Uterus (tissue), 4 donors: ENCODE measurements at places on chromosomes 7 and 10. TPM values are rescaled to one million over a fixed set of nuclear protein-coding genes. Genes with fewer than 3 reads are reported as not detected.

Gene RNF148
- 7.4 TPM for total RNA-seq

Gene AOAH
- 5.5 TPM for total RNA-seq

Gene PNLIPRP3
- not detected for total RNA-seq

Gene TBX20
- total RNA-seq, result not detected

Gene CFTR
- under 0.01 TPM for total RNA-seq

Gene ADAM22
- total RNA-seq, result 6.9 TPM

Gene SPDYE1
- total RNA-seq, result not detected

Gene BTBD16
- total RNA-seq, result 0.14 TPM

- DNase-seq, result no peak
Observed at GRCh38 chr7:149570784-149571183, 73.2 kb upstream of the ZNF746 start.

- no peak for DNase-seq
Observed at GRCh38 chr7:131600085-131600881, 43.9 kb upstream of the PODXL start.

- no peak for DNase-seq
Observed at GRCh38 chr7:120709972-120710320, 148.0 kb downstream of the TSPAN12 start.

- no peak for DNase-seq
Observed at GRCh38 chr7:12469568-12469967, 65.9 kb upstream of the VWDE start.

DNA sequence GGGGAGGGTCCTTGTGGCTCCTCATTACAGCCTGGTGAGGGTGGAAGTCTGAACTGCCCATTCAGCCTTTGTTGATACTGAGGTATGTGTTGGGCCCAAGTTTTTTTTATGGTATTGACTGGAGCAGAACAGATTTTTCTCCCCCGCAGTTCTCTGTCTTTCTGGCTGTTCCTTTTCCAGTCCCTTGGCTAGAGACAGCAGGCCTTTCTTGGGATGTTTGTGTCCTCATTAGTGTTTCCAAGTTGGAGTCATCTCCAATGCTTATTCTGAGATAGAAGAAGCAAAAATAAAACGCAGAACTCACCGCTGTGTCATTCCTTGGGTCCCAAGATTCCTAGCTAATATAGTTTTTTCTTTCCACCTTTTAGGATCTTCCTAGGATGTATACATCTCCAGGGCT is 193.3 kb downstream of the RAMP3 start:
- no peak for DNase-seq

- DNase-seq, result no peak
Observed at GRCh38 chr10:46227936-46228562, 58.7 kb upstream of the ANTXRL start.

DNA sequence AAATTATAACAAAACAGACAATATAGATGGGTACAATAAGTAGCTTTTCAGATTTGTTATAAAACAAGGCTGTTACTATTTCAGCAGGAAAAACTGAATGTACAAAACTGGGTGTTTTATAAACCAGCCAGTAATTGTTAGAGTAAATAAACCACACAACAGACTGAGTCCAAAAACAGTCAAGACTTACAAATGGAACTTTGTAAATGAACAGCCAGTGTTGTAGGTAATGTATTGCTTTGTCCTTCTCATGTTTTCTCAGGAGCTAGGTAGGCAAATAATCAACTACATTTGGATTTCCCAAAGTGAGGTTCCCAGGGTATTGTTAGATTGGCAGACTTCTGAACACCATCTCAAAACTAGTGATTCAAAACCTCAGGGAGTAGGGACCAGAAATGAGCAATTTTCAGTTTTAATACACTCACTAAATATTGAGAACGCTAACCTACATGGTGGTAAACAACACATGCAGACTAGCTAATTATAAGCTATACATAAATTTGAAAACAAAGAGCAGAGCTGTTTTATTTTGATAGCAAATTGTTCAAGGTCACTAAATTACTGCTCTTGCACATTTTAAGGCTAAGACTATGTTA is 36.2 kb downstream of the HERPUD2 start:
- no peak for DNase-seq

- no peak for DNase-seq
Observed at GRCh38 chr7:85021101-85021704, 165.7 kb downstream of the SEMA3D start.

DNA sequence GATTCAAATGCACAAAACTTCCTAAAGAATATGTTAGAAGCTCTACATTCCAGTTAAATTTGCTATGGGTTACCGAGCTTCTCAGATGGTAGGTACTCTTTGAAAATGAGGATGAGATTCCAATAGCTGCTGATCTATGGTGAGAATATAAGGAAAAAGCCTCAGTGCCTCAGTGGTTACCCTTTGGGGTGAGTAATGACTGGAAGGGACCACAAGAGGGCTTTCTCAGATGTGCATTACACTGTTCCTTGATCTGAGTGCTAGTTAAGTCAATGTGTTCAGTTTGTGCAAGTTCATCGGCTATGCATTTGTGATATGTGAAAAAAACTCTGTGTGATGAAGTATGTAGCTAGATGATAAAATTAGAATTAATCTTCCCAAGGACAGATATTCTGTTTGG is 3.5 kb downstream of the NRCAM start:
- DNase-seq, result no peak

- DNase-seq, result no peak
Observed at GRCh38 chr7:155791836-155792235, 20.4 kb downstream of the SHH start.

DNA sequence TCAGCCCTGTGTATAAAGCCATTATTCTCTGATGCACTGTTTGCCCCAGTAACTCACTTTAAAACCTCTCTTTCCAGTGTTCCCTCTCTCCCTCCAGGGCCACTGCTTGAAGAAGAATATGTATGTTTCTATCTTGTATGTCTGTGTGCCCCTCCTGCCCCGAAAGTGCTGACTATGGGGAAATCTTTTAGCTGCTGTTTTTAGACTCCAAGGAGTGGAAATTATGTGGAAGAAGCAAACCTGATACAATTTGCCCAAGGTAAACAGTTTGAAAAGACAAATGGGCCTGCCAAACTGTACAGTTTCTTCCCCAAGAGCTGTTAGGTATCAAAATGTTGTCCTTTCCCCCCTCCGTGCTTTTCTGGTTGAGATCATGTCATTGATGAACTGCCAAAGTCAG is 3.4 kb downstream of the ADRA2A start:
- DNase-seq, result no peak

DNA sequence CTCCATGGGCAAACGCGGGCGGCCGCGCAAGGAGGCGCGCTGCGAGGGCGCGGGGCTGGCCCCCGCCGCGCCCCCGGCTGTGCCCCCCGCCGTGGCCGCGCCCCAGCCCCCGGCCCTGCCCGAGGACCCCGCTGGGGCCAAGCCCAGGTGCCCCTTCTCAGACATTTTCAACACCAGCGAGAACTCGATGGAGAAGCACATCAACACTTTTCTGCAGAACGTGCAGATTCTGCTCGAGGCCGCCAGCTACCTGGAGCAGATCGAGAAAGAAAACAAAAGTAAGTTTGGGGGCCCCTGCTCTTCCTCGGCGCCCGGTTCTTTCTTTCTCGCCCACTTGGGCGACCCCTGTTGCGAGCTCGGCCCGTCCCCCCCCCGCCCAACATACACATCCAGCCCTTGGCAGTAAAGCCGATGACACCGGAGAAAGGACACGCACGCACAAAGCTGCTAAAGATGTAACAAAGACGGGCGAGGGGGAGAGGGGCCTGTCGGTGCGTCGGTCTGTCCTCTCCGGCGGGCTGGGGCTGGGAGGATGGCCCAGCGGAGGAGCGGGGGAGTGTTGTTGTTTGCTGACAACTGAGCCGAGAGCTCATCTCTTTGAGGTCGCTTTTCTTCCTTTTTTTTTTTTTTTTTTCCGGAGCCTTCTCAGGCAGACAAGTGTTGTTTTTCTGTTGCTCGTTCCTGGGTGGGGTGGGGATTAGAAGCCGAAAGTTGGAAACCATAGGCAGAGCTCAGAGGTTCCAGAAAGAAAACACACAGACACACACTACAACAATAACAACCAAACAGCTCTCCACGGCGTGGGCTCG is 604 bp downstream of the MXI1 start:
- DNase-seq, result no peak

GRCh38 chr7:150717814-150718420 is 1.5 kb downstream of the GIMAP1 start:
- no peak for DNase-seq

DNA sequence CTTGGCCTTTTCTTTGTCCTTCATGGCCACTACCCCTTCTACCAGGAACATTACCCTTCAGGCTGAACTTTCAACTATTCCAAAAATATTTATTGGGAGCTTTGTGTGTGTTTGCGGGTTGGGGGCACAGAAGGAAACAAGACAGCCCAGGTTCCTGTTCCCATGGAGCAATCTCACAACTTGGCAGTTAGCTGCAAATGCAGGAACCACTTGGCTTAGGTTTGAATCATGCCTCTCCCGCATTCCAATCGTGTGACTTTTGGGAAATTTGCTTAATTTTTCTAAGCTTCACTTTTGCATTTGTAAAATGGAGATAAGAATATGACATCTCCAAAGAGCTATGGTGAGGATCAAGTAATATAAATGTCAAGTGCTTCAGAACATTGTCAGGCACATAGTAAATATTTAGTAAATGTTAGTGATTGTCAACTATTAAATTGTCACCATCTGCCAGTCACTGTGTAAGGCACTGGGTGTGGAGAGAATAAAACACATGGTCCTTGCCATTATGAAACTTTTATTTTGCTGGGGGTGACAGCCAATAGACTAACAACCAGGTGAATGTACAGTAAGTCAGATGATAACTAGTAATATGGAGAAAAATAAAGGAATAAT is 277.1 kb downstream of the SNX13 start:
- DNase-seq, result peak; percentile 35

- no peak for DNase-seq
Observed at GRCh38 chr10:87538092-87539015, 33.7 kb downstream of the MINPP1 start.

DNA sequence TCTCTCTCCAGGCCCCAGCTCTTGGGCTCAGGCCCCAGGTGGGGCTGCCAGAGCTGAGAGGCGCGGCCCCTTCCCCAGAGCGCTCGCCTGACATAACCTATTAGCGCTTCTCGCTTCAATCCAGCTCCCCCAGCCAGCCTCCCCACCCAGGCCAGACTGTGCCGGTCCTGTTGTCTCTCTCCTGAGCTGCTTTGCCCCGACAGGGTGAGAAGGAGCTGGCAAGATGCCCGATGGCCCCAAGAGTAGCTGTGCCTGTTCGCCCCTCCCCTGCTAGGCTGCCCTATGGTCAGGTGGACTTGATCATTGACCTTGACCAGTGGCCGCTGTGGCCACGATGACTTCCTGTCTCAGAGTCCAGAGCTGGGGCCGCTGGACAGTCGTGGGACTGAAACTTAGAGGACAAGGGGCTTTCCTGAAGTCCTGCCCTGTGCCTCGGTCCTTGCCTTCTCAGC is 9.1 kb downstream of the TMEM270 start:
- no peak for DNase-seq

GRCh38 chr7:131537571-131537978 is 18.9 kb downstream of the PODXL start:
- DNase-seq, result no peak

DNA sequence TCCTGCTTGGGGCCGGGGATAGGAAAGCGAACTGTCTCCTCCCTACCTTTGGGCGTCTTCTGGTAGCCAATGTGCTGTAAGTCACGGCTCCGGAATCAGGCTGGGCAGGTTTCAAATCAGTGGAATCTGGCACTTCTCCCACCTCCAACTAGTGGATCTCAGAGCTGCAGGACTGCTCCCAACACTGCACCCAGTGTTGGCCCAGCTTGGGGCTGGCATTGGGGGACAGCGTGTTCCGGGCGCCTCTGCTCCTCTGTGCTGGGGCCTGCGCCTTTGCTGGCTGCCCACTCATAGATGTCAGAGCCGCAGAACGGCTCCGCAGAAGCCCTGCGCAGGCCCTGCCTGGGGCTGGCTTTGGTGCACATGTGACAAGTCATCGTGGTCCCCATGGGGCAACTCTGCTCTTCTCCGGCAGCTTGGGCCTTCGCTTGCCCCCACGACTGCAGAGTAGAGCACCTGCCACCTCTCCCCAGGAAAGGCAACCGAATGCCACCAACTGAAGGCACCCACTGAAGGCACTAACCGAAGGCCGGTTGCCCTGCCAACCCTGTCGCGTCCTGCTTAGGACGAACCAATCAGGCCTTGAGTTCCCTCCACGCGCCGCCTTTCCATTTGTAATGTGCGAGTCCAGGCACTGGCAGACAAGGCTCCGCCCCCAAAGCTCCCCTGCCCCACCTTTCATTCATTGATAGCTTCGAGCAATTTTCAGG is 85.5 kb upstream of the ABI1 start:
- DNase-seq, result no peak

- peak; percentile 89 for DNase-seq
Observed at GRCh38 chr10:110226543-110226925, 19.1 kb downstream of the MXI1 start.

DNA sequence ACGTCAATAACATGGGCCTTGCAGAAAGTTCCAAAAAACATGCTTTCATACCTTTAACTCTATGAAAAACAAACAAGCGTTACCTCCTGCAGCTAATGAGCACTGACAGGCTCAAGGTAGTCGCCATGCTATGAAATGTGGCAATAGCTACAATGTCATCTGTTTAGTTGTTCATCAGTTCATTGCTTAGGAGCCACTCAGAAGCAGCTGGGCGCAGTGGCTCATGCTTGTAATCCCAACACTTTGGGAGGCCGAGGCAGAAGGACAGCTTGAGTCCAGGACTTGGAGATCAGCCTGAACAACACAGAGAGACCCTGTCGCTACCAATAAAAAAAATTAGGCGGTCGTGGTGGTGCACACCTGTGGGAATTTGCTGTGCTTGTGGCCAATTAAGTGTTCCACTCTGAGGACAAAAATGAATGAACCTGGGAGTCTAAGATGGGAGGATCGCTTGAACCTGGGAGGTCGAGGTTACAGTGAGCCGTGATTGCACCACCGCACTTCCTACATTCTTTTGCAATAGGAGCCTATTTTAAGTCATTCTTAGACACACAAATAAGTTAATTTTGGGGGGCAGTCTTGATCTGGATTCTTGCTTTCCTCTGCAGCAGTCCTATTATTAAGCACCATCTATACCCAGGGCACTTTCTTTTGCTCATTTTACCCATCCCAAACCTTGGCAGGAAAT is 276.2 kb upstream of the KLF14 start:
- DNase-seq, result no peak

- DNase-seq, result no peak
Observed at GRCh38 chr7:4103352-4104091, 578.6 kb upstream of the FOXK1 start.

DNA sequence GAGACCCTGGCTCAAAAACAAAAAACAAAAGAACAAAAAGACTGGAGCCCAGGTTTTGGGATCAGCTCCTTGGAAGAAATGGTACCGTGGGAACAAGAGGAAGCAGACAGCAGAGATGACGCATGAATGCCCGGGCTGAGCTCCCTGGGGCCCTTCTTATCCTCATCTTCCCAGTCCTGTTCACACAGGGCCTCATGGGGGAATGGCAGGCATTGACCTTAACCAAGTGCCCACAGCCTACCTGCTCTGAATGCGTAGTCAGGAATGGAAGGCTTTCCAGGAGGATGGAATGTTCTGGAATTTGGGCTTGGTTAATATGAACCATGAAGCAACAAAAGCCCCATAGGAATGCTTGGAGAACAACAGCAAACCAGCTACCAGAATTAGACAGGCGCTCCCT is 154.7 kb downstream of the PRPF18 start:
- no peak for DNase-seq
